Activated gamma-delta T cell treated with Interleukin-2 at 50 U/mL for 16 hours (primary cell): ENCODE measurements at places on chromosomes 5 and 9.
A peak's percentile ranks its signal among the peaks of the same experiment; 100 is the strongest.

DNA sequence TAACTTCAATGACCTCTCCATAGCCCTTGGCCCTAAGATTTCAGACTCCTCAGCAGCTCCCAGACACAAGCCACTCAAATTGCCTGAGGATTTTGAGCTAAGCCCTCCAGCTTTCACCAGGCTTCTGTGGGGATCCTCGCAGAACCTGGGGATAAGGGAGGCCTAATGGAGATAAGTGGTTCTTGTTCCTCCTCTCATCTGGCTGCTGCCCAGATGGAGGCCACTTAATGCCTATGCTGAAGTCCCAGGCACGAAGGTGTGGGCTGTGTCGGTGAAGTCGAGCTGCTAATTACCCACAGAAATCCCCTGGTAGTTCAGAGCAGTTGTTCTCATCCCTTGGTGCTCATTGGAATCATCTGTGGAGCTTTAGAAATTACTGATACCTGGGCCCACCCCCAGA is 10.3 kb upstream of the FAT2 start:
- DNase-seq, result no peak

- DNase-seq, result no peak
Measured at GRCh38 chr5:947626-948471, 55.2 kb downstream of the TRIP13 start.

DNA sequence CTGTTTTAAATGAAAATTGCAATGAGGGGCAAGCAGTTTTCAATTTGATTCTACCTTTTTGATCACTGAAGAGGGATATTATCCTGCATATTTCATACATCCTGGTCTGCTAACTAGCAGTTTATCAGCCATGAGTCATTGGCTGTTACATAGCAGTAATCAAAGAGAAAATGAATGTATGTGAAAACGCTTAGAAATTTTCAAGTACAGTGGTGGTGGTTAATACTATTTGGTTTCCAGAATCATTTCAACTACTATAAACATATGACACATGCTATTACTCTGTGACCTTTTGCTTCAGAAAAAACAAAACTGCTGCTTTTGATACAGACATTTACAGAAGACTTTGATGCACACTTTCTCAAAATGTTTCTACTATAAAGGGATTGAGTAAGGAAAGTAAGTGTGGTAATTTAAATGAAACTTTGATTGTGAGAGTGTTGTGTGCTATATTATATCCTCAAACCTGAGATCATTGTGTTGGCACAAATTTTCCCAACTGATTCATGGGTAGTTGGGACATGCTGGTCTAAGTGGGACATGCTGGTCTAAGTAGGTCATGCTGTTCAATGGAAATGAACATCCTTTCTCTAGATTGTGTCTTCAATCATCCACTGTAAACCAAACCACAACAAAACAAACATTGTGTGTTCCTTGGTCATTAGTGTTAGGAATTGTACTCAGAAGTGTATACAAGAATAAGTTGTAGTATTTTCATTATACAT is 5.1 kb downstream of the RNF14 start:
- DNase-seq, result no peak

DNA sequence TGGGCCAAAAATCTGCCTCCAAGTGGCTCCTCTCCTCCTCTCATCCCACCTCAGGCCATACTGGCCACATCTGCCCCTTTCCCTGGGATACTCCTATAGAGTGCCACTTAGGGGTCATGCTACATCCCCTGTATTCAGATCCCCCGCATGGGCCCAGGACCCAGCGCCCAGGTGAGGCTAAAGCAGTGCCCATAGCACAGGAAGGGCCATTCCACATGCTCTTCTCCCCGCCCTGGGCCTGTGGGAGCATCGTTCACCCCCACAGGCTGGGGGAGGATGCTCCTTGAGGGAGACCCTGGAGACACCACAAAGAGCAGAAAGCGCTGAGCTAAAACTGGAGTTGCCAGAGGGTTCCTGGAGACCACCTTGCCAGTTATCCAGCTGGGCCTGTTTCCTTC is 52.5 kb upstream of the SLC25A51 start:
- no peak for DNase-seq

DNA sequence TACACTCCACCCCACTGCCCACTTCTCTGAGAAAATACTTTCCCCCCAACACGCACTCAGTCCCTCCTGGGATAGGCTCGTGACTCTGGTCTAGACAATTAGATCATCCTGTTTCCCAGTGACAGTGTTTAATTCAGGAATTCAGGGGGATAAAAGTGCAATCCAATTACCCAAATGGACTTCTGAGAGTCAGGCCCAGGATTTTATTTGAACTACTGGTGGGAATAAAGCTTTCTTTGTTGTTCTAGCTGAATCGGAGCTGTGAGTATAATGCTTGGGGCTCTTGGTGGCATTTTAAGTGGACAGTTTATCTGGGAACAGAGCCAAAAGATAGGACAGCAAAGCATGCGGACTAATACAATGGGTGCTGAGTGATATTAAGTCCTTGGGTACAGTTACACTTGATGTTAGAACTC is 683.3 kb downstream of the MAT2B start:
- no peak for DNase-seq

DNA sequence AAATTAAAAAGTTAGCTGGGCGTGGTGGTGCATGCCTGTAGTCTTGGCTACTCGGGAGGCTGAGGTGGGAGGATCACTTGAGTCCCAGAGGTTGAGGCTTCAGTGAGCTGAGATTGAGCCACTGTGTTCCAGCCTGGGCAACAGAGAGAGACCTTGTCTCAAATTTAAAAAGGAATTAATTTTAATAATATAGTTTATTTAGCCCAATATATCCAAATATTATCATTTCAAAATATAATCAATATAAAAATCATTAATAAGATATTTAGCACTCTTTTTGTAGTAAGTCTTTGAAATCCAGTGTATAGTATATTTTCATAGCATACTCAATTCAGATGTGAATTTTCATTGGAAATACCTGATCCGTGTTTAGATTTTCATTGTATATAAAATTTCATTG is 43.2 kb upstream of the ORM1 start:
- no peak for DNase-seq

GRCh38 chr9:120394058-120394669 is 185.8 kb downstream of the CDK5RAP2 start:
- DNase-seq, result peak; percentile 18
